Activated naive CD4-positive, alpha-beta T cell (primary cell): ENCODE measurements at places on chromosomes 6 and 20.

DNA sequence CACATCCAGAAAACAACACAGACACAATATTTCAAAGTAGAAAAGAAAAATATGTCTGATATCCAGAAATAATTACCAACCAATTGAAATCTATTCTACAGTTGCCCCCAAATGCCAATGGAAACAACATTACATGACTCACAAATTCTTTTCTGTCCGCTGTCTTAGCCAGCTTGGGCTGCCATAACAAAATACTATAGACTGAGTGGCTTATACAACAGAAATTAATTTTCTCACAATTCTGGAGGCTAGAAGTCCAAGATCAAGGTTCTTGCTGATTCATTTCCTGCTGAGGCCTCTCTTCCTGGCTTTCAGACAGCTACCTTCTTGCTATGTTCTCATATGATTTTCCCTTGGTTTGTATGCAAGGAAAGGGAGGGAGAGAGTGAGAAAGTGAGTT is 698.1 kb downstream of the DHX35 start:
- DNase-seq = no peak

DNA sequence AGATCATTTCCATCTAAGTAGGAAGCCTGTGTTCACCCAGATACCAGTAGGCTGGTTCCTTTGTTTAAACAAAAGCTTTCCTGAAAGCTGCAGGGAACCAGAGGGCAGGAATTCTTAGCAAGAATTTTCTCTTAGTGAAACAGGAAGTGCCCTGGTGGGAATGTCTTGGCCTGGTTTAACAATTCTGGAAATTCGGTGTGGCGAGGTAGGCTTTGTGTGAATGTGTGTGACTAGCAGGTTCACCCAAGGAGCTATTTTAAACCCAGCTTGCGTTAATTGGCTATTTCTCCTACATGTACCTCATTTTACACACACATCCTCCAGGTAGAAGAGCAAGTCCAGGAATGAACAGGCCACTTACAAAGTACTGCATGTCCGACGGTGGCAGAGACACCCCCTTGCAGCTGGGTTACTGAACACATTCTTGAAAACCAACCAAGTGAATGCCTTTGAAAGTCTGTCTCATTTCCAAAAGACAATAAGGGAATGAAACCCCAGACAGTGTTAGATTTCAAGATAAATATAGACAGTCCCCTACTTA is 64.6 kb downstream of the GFOD1 start:
- DNase-seq = no peak

DNA sequence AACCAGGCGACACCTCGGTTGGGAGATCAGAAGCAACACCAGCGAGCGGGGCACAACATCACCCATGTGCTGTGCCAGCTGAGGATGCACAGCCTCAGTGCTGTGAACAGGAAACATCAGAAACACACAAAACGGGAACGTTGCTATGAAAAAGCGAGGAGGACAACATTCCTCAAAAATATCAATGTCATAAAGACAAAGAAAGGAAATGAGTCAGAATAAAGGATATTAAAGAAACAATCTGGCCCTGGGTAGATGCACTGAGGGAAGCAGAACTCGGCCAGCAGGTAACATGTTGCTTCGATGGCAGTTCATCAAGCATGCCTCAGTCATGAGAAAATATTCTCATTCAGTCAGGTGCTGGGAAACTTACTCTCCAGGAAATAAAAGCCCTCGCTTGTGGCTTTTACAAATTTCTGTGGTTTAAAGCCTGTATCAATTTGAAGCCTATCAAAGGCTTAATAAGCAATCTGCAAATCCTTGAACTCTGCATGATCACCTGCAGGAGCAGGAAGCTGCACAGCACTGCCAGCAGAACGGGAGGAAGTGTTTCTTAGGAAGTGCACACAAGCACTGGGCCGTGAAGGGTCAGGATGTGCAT is 77.5 kb downstream of the GINS1 start:
- no peak for DNase-seq

- DNase-seq = no peak
Observed at GRCh38 chr6:144469144-144469575, 184.0 kb downstream of the UTRN start.
